Stimulated activated CD8-positive, alpha-beta memory T cell treated with anti-CD3 and anti-CD28 coated beads, Interleukin-7, amount 100 ng/mL, for 24 hours (primary cell): ENCODE measurements at places on chromosomes 2 and 18.

DNA sequence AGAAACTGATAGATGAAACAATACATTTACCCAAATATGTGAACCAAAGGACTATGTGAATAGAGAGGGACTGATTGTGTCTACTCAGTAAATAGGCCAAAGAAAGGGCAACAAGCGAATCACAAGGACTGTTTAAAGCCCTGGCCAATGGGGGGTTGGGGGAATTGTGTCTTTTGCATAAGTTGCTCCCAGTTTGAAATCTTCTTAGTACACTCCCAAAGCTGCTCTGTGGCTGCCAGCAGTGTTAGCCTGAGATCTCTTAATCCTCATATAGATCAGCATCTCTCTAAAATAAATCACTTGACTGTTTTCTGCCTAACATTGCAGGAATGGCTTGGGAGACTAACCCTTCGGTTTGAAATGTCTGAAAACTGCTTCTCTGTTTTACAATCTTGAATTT, 236.4 kb downstream of the PLCL1 start:
- no peak for DNase-seq

DNA sequence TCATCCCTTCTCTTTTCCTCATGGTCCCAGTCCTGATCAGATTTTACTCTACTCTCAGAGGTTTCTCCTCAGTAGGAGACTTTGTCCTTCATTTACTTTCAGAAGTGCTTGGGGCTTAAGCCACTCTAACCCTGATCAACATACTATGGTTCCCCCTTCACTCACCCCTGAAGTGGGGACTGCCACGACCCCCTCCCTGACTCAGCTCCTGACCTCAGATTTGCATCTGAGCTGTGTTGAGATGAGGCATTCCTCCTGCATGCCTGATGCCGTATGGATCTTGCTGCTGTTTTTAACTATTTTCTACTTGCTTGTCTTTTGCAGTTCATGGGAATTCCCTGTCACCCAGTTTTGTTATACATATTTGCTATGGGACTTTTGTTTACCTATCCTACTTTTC, 306.7 kb upstream of the CHST9 start:
- DNase-seq: no peak

DNA sequence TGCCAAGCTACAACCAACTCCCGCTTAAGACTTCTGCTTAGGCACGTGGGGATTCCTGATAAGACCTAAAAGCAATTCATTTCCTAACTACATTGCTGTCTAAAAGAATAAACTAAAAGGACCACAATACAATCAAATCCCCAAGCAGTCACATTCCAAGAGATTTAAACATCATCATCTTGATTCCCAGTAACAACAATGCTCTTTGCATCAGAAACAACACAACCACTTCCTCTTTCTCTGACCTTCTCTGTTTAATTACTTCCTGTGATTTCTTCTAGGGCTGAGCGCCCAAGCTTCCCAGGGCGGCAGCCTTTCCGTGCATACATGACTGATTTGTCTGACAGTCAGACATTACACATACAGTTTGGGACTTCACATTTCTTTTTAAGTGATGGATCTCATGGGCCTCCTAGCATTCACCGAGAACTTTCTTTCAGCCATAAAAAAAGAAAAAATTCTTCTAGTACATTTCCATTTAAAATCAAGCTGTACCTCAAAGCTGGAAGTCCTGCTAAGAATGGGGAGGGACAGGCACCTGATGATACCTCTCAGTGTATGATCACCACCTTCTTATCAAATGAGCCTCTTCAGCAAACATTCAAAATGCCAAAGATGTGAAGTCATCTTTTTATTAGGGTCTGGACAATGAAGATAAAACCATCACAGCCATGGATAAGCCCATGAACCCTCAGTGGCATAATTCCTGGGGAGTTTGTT, 11.5 kb downstream of the SPRED2 start:
- no peak for DNase-seq

GRCh38 chr2:108594132-108594981, 60.1 kb downstream of the LIMS1 start:
- no peak for DNase-seq

GRCh38 chr2:237725661-237726060, 72.9 kb upstream of the RBM44 start:
- no peak for DNase-seq

GRCh38 chr2:154439156-154439555, 259.3 kb upstream of the KCNJ3 start:
- no peak for DNase-seq

DNA sequence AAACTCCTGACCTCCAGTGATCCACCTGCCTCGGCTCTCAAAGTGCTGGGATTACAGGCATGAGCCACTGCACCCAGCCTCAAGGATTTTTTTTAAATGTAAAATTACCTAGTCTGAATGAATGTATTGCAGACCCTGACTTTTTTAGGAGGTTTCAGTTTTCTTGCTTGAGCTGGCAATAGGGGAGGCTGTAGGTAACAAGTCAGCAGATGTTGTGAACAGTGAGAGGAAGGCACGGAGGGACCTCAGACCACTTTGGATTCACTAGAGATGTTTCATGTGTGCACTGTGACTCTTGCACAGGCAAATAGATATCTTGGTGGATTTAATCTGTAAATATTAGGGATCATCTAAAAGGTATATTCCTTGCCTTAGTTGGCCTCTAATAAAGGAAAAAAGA, 6.4 kb downstream of the NDUFV2 start:
- DNase-seq: no peak

GRCh38 chr2:52365946-52366345, 1334.0 kb upstream of the NRXN1 start:
- DNase-seq: no peak

GRCh38 chr18:45108754-45109153, 428.1 kb downstream of the SETBP1 start:
- no peak for DNase-seq

- no peak for DNase-seq
These were observed 3.8 kb downstream of the MOB1A start for GRCh38 chr2:74174909-74175308.

DNA sequence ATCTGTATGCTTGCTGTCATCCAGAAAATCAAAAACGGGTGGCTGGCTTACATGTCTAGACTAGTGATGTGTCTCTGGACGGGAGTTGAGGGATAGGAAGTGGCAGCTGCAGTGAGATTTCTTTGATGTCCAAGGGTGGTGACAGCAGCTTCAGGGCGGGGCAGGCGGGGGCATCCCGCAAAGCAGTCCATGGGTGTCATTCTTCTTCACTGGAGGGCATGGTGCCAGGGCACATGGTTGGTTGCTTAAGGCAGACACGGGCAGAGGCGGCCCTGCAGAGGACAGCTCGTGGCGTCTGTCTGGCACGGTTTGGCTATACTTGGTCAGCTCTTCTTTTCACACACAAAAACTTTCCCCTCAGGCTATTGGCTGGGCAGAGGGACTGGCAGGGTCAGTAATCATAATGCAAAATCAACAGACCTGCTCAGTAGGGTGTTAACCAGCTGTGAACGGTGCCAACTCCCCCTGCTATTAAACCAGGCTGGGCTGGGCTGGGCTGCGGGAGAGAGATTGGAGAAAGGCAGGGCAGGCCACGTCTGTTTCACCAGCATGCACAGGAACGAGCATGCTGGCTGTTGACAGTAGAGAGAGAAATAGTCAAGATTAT, 63.7 kb downstream of the COL4A3 start:
- no peak for DNase-seq

- no peak for DNase-seq
These were observed 57.7 kb upstream of the SLC1A4 start for GRCh38 chr2:64931246-64932115.

- no peak for DNase-seq
These were observed 138.2 kb downstream of the SH3RF3 start for GRCh38 chr2:109266998-109267854.

GRCh38 chr18:64090876-64091275, 58.0 kb downstream of the LINC00305 start:
- DNase-seq: no peak

- no peak for DNase-seq
These were observed 30.7 kb downstream of the FSHR start for GRCh38 chr2:49123600-49123999.

- DNase-seq: no peak
These were observed 25.2 kb upstream of the CASP10 start for GRCh38 chr2:201157694-201158093.

- DNase-seq: no peak
These were observed 244.6 kb upstream of the RND3 start for GRCh38 chr2:150732064-150732463.

- no peak for DNase-seq
These were observed 141.0 kb downstream of the ADCYAP1 start for GRCh38 chr18:1045658-1046057.

DNA sequence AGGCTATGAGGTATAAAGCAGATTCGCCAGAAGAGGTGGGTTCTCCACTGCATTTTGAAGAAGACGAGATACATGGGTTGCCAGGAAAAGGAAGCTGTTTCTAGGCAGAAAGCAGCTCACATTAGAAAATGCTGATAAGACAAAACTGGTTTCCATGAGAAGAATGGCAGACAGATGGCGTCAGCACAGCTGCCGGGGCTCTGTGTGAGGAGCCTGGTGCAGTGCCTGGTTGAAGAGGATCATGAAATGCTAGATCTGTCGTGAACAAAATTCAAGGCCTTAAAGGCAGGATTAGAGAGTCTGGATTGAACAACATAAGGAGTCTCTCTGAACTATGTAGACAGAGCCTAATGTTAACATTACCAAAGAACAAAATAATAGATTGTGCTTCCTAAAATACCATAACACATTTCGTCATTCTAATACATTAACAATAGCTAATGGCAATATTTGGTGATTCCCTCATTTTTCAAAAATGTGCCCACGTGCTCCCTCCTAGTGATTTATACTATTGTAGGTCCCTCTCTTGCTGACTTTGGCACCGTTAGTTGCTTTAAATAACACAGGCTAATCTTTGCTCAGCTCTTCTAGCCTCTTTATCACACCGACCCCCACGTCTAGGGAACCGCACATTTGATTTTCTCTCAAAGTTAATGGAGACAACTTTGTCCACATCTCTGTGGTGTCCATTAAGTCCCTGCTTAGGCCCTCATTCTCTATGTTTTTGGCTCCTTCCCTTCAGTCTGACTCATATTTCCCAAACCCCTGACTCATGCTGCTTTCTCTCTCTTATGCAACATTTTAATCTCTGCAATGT, 38.2 kb downstream of the EFEMP1 start:
- no peak for DNase-seq

DNA sequence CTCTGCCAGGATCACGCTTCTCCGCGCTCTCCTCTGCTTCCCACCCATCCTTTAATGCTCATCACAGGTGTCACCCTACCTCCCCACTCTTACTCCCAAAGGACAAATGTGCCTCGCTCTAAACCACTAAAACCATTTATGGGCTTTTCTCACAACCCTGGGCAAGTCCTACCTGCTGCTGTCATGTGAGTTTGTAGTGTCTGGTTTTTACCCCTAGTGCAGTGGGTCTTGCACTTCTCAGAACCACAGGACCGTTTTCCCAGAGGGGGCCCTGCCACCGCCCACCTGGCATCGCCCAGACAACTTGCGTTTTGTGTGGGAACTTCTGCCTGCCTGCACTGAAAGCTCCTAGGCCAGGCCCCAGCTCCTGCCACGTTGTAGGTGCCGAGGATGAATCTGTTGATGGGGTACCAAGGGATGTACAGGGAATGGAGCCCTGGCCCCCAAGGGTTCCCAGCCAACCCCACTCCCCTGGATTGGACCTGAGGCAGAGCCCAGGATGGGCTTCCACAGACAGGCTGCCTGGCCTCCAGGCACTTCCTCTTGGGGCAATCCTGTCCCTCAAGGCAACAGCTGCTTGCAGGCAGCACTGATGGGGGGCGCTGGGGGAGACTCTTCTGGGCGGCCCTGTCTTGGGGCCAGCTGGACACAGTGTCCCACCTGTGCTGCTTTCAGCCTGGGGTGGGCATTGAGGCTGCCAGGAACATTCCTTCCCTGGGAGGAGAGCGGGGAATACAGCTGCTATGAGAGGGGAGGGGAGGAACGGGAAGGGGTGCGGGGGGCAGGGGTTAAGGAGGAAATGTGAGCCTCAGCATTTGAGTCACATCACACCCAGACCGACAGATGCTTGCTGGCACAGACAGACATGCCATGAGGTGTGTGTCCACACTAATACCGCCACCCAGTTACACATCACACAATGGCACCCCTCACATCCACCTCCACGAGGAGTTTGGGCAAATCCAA, 176.3 kb downstream of the ZFP36L2 start:
- DNase-seq: no peak

- DNase-seq: no peak
These were observed 52.6 kb downstream of the DGKD start for GRCh38 chr2:233406865-233407264.

DNA sequence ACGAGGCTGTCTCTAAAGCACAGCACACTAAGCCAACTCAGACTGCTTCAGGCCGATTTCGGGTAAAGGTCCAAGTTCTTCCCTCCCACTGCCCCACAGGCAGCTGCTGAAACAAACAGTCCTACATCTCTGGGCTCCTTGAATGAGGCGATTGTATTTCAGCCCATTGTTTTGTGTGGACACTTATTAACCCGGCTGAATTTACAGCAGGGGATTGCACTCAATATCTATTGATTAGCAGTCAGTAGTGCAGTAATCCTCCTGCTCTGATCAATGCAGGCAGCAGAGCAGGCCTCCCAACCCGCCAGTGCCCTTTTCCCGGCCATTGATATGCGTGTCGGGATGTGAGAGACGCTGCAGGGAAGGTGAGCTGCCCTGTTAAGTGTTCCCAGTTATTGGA, 330.1 kb downstream of the CMPK2 start:
- DNase-seq: no peak

DNA sequence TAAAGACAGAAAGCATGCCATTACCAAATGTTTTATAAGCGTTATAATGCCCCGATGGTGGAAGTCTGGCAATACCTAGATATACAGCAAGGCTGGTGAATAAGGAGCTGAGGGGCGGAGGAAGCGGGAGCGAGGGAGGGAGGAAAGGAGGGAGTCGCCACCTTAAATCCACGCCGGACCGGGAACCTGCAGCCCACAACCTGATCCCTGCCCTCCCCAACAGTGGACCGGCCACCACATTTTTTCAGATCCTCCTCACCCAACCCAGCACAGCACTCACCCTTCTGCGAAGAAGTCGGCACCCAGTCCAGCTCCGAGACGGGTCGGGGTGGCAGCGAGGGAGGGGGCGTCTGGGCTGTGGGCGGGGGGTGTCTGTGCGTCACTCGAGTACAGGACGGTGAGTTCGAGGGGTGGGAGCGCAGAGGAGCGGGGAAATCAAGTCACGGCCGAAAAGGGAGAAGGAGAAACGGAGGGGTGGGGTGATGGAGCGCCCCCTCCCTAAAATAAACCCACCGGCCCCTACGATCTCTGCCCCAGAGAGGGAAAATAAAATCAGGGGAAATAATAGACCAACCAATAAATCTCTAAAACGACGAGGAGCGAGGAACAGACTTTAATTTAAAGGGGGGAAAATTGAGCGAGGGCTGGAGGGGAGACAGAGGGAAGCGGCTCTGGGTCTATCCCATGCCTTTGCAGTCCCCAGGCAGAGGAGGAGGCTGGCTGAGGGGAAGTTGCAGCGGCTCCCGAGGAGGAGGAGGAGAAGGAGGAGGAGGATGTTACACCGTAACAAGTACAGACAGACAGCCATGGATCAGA, 96.5 kb upstream of the SERTAD2 start:
- DNase-seq: no peak
